ENCODE measurements at places on chromosomes 2 and 18.

GRCh38 chr2:52571380-52572347 lies 1195.9 kb upstream of the CHAC2 start:
- DNase-seq, result no peak

DNA sequence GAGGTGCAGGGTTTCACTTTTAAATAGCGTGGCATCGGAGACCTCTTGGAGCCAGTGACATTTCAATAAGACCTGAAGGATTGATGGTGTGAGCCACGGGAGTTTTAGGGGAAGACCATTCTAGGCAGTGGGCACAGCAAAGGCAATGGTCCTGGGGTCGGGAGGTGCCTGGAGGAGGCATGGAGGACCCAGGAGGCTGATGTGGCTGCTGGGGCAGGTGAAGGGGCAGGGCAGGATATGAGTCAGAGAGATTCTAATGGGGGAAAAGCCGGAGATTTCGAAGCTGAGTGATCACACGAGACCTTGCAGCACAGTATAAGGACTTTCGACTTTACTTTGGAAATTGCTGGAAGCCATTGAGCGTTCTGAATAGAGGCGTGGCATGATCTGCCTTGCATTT lies 79.6 kb upstream of the KCNE4 start:
- no peak for DNase-seq

GRCh38 chr2:170335351-170335750 lies 157.4 kb downstream of the MYO3B start:
- no peak for DNase-seq

GRCh38 chr2:27545348-27546141 lies 37.3 kb upstream of the ZNF512 start:
- no peak for DNase-seq

DNA sequence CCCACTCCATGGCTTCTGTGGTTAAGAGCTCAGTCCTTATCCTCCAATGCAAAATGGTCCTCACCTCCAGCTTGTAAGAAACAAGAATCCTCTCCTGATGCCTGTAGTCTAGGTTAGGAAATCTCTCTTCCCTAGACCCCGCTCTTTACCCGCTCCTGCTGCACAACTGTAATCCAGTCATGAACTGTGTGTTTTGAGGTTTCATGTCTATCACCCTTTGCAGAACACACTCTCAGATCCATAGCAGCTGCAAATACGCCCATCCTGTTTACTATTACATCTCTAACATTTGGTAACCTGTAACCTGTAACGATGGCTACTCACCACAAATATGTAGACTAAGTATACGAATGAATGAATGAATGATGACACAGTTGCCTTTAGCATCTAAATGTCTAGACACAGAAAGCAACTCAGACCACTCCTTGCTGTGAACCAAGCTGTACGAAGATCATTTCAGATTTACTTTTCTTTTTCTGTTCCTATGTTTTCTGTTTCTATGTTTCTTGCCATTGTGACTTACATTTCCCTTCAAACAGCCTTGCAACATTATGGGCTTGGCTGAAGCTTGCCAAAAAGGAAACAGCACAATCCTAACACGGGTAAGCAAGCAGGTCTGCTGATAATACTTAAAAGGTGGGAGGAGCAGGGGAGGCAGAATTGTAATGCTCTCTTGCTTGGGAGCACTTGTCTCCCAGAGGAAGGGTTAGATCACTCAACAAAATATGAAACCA lies 53.7 kb downstream of the EPHA4 start:
- DNase-seq, result no peak

DNA sequence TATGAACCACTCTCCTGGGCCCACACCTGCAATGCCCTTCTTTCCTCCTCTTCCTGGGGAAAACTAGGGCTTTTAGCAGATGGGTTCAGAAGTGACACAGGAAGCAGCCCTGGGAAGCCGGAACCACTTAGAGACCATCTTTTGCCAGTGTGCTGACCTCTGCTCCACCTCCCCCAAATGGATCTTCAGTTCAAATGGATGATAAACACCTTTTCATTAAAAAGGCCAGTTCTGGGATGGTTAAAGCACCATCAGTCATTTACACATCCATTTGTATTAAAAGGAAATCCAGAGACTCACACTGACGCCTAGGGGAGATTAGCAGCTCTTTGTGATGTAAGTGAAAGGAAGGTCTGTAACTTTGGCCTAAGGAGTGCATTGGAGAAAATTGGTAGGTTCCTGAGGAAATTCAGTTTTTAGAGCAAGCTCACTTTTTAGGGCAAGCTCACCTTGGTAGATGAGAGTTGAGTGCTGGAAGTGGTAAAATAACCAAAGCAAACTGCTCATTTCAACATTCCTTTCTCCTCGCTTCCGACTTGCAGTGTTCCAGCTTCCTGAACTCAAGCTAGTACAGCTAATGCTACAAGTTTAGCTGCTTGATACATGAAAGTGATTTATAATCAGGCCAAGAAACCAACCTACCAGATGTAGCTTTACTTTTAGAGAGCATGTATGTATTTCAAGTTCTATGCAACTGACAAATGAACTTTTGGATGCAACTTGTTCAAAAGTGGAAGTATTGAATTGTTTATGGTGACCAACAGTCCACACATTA lies 47.7 kb downstream of the ACTR2 start:
- no peak for DNase-seq

GRCh38 chr2:187233811-187234210 lies 214.2 kb downstream of the CALCRL start:
- DNase-seq, result no peak

- DNase-seq, result no peak
These were observed 160.0 kb downstream of the CLIP4 start for GRCh38 chr2:29275186-29275585.

GRCh38 chr2:151650456-151650855 lies 83.8 kb downstream of the NEB start:
- DNase-seq, result no peak

DNA sequence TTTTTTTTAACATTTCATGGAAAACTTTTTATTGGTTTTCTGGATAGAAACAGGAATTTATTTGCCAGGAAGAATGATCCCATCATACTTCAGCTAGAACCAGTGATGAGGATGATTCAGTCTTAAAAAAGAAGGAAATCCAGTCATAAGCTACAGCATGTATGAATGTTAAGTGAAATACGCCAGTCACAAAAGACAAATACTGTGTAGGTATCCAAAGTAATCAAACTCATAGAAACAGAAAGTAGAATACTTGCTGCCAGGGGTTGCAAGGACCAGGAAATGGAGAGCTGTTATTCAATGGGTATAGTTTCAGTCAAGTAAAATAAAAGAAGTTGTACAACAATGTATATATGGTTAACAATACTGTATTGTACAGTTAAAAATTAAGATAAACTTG lies 21.3 kb downstream of the PSME4 start:
- no peak for DNase-seq

DNA sequence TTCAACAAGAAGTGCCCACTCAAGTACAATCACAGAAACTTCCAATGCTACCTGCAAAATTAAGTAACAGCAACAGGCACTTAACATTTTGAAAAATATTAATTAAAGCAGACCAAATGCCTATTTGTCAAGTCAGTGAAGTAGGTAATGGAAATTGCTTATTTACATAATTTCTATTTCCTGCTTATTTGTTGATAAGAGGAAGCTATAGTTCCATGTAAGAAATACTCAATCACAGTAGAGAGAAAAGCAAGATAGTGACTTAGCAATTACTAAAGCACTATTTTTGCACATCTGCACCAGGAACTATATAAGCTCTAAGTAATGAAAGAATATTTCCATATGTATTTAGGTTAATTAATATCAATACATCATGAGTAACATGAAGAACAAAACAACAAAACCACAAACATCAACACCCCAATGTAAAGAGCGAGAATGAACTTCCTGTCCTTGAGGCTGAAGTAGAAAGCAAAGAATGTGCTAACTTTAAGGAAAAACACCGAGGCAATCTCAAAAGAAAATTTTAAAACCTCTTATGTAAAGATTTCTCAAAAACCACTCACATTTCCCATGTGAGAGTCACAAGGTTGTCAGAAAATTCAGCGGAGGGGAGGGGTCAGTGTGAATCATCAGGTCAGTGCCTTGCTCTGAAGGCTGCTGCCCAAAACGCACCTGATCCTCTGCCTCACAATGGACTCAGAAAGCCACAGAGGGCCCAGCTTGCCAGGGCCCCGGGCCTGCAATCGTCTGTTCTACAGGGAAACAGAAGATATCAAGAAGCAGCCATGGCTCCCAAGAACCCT lies 12.5 kb downstream of the NPC1 start:
- no peak for DNase-seq

GRCh38 chr18:11179959-11180519 lies 30.7 kb upstream of the PIEZO2 start:
- DNase-seq, result no peak
